ENCODE measurements at places on chromosomes 1 and 21. TPM values are rescaled to one million over a fixed set of nuclear protein-coding genes. Genes with fewer than 3 reads are reported as not detected.

DNA sequence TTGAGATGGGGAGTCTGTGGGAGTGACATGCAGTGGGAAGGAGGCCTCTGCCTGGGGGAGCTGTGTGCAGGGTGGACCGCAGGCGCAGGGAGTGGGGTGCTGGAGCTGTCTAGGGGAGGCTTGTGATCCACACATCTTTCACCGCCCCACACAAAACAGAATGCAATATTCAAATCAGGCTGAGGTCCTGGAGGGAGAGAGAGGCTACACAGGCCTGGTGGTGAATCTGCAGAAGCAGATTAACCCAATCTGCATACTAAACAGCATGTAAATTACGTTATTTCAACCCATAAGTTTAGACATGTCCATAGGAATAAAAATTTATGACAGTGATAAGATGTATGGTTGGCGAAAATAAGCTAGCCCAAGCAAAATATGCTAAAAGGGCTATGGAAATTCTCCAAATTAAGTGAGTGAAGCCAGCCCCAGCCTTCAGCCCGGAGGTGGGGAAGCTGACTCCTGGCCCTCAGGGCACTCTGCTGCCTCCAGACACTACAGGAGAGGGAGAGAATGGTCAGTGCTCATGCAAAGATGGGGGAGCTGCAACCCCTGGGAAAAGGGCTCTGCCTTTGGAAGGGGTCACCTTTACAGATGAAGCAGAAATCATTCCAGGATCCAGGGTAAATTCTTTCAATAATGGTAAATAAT lies 156.2 kb upstream of the CTTNBP2NL start:
- DNase-seq, result no peak

- DNase-seq, result no peak
These were observed 3.4 kb downstream of the ITSN1 start for GRCh38 chr21:33645730-33646129.

- no peak for DNase-seq
These were observed 5.2 kb downstream of the C1orf21 start for GRCh38 chr1:184392067-184392466.

DNA sequence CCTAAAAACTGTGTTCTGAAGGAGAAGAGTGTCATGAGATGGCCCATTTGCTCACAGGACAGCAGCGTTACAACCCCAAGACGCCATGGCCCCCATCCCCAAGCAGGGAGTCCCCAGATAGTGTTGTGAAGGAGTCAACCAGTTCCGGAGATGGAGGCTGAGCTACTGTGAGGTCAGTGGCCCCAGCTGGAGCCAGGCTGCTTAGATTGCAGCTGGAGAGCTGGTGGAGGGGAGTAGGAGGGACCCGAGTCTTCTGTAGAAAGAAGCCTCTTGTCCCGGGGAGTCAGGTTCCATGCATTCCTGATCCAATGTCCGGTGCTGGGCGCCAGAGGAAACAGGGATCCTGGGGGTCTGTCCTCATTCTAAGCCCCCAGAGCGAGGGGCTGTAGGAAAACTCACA lies 93.5 kb upstream of the SIM2 start:
- no peak for DNase-seq

- no peak for DNase-seq
These were observed 96.6 kb downstream of the ZFYVE9 start for GRCh38 chr1:52238474-52238873.

- no peak for DNase-seq
These were observed 29.0 kb upstream of the HTR1D start for GRCh38 chr1:23246274-23246673.

DNA sequence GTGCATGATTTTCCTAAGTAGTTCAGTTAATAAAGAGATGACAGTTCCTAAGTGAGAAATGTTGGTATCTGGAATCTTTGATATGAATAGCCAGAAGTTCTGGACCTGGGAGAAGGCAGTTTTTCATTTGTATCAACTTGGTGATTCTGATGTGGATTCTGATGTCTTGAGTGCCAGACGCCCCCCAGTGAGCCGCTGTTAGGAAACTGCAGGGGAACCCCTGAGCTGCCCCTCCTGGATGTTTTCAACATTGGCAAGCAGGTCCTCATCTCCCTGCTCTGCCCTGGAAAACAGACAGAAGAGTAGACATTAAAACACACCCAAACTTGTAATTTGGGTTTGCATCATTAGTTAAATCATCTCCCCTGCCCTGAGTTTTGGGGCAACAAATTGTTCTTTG lies 7.4 kb downstream of the ETS2 start:
- DNase-seq, result no peak

- no peak for DNase-seq
These were observed 4.7 kb upstream of the F5 start for GRCh38 chr1:169590932-169591331.

LCE3E gene
- not detected for polyA plus RNA-seq

SLC19A1 gene
- polyA plus RNA-seq, result 66.1 TPM

RCAN1 gene
- polyA plus RNA-seq, result 39.4 TPM

CHML gene
- 25.1 TPM for polyA plus RNA-seq

ERICH3 gene
- 0.53 TPM for polyA plus RNA-seq

All from right renal cortex interstitium (tissue), 3 donors.